NK-92 treated with Interleukin-12 subunit alpha and Interleukin-12 subunit beta, amount 100 ng/mL, for 24 hours (cell line): ENCODE measurements at places on chromosomes 3 and 15.

DNA sequence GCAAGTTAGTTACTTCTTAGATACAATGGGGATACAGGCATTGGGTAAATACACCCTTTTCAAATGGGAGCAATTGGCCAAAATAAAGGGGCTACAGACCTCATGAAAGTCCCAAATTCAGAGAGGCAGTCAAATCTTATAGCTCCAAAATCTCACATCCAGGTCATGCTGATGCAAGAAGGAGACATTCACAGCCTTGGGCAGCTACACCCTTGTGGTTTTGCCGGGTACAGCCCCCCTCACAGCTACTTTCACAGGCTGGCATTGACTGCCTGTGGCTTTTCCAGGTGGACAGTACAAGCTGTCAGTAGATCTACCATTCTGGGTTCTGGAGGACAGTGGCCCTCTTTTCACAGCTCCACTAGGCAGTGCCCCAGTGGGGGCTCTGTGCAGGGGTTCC lies 17.5 kb upstream of the PLSCR1 start:
- DNase-seq, result no peak

- DNase-seq, result no peak
These were observed 225.8 kb downstream of the MYRIP start for GRCh38 chr3:40035177-40035576.

- DNase-seq, result no peak
These were observed 557.9 kb upstream of the ZNF385D start for GRCh38 chr3:22308871-22309270.

- DNase-seq, result no peak
These were observed 428.1 kb downstream of the ROBO2 start for GRCh38 chr3:77467702-77468625.

DNA sequence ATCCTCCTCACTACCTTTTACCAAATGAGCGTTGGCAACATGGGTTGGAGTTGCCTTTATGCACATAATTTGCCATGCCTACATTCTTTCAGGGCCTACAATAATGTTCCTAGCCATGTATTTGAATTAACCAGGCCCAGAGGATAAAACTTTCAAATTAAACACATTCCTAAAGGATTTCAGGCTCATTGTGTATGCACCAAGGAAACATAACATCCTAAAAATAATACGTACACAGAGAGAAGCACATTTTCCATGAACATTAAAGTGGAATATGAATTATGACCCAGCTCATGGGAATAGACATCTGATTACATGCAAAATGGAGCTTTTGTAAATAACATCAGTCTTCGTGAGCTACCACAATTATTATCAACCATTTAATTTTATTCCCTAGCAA lies 203.3 kb downstream of the RORA start:
- DNase-seq, result no peak

DNA sequence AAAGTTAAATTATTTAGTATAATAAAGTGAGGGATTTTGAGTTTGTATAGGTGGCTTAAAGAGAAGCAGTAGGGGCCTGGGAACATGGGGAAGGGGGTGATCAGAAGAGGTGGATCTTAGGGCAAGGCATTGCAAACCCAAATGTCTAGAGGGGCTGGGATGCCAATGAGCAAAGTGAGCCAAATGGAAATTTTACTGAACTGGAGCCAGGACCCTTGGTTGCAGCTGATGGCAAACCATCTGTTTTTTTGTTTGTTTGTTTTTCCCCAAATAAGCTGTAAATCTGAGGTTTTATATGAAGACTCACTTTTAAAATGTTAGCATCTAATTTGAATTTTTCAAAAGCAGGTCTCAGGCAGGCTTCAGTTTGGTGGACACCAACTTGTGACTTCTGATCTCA lies 14.8 kb upstream of the PARP14 start:
- DNase-seq, result no peak

DNA sequence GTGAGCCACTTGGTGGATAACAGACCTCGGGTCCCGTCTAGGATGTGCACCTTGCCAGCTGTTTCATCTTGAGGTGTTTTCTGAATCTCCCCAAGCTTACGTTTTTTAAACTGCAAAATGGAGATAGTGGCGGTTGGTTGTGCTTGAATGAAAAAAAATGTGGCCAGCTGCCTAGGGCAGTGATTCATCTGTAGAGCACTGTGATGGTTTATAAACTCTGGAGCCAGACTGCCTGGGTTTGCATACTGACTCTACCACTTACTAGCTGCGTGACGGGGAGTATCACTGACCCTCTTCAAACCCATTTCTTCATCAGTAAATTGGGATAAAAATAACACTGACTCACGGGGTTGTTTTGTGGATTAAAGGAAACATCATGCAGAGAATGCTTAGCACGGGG lies 159.1 kb downstream of the CHL1 start:
- DNase-seq, result no peak

- peak; percentile 57 for DNase-seq
These were observed at the start of gene ARHGAP31 for GRCh38 chr3:119293871-119294695. ARHGAP31 (plus strand) TSS chr3:119294383; CDS start chr3:119294905, 522 bp downstream.

DNA sequence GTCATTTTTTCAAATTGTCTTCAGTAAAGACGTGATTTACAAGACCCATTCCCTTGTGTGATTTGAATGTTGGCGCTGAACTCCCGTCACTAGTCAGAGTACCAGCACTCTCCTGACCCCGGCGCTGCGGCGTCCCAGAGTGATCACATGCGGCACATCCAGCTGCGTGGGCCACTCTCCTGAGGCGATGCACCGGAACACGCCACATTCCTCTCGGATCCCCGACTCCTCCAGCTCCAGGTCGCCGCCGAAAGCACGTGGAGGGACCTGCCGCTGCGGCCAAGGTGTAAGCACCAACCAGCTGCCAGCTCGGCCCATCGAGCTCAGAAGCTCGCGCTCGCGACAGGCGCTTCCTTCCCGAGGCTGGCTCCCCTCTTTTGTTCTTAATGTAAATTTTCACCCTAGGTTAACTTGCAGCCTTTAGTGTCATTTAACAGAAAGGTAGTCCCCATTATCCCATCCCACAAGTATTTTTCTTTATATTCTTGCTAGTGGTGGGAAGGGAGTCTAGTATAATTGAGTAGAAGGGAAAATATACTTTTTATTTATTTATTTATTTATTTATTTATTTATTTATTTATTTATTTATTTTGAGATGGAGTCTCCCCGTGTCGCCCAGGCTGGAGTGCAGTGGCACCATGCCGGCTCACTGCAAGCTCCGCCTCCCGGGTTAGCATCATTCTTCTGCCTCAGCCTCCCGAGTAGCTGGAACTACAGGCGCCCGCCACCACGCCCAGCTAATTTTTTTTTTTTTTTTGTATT lies 61.7 kb upstream of the VGLL3 start:
- DNase-seq, result no peak

DNA sequence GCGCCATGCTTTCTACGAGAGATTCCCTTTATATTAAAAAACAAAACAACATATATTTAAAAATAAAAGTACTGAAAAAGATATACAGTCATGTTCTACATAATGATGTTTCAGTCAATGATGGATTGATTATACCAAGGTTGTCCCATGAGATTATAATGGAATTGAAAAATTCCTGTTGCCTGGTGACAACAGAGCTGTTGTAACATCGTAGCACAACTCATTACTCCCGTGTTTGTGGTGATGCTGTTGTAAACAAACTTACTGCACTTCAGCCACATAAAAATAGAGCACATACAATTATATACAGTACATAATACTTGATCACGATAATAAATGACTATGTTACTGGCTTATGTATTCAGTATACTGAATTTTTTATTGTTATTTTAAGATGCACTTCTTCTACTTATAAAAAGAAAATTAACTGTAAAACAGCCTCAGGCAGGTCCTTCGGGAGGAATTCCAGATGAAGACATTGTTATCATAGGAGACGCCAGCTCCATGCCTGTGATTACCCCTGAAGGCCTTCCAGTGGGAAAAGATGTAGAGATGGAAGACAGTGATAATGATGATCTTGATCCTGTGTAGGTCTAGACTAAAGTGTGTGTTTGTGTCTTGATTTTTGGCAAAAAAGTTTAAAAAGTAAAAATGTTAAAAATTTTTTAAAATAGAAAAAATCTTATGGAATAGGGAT lies 11.7 kb downstream of the CCR1 start:
- DNase-seq, result no peak

DNA sequence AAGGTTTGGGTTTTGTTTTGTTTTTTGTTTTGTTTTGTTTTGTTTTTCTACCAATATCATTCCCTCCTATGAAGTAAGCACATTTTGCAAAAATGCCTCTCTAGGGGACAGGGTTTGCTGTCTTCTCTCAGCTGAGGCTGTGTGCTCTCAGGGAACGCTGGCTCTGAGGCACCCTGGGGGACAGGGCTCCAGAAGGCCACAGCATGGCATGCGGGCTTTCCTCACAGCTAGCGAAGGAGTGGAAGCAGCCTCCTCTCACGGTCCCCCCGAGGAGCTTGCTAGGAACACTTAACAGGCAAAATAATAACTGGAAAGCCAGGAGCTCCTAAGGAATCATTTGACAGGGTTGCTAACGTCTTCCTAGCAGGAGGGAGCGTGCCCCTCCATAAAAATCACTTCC lies 227.7 kb upstream of the ST8SIA2 start:
- no peak for DNase-seq

GRCh38 chr3:43405888-43406642 lies 119.7 kb downstream of the SNRK start:
- no peak for DNase-seq
